ENCODE measurements at places on chromosomes 12 and 14.
A peak's percentile ranks its signal among the peaks of the same experiment; 100 is the strongest.

- H3K4me1 ChIP-seq, result no peaks in the 10 kb centered on the region
- no peak overlapping the region for H3K4me3 ChIP-seq
- DNase-seq, result no peak
- no peak overlapping the region for H3K27ac ChIP-seq
These were observed 28.2 kb downstream of the TBK1 start for GRCh38 chr12:64480148-64480547.

GRCh38 chr14:95221531-95221930 lies 64.2 kb upstream of the DICER1 start:
- no peak overlapping the region for H3K27ac ChIP-seq
- no peak overlapping the region for H3K4me3 ChIP-seq
- no peaks in the 10 kb centered on the region for H3K36me3 ChIP-seq
- peaks cover 3% of the 10 kb centered on the region for H3K4me1 ChIP-seq
- H3K27me3 ChIP-seq, result no peaks in the 10 kb centered on the region

- no peak for DNase-seq
- H3K27me3 ChIP-seq, result no peaks in the 10 kb centered on the region
- H3K36me3 ChIP-seq, result peaks cover 7% of the 10 kb centered on the region
- H3K27ac ChIP-seq, result peak overlapping the region; percentile 21
- H3K4me3 ChIP-seq, result no peak overlapping the region
- no peaks in the 10 kb centered on the region for H3K4me1 ChIP-seq
These were observed 25.0 kb downstream of the HIF1A start for GRCh38 chr14:61720294-61720661.

- H3K4me1 ChIP-seq, result no peaks in the 10 kb centered on the region
- no peak overlapping the region for H3K27ac ChIP-seq
These were observed 16.0 kb upstream of the RNASE10 start for GRCh38 chr14:20489093-20489994.

DNA sequence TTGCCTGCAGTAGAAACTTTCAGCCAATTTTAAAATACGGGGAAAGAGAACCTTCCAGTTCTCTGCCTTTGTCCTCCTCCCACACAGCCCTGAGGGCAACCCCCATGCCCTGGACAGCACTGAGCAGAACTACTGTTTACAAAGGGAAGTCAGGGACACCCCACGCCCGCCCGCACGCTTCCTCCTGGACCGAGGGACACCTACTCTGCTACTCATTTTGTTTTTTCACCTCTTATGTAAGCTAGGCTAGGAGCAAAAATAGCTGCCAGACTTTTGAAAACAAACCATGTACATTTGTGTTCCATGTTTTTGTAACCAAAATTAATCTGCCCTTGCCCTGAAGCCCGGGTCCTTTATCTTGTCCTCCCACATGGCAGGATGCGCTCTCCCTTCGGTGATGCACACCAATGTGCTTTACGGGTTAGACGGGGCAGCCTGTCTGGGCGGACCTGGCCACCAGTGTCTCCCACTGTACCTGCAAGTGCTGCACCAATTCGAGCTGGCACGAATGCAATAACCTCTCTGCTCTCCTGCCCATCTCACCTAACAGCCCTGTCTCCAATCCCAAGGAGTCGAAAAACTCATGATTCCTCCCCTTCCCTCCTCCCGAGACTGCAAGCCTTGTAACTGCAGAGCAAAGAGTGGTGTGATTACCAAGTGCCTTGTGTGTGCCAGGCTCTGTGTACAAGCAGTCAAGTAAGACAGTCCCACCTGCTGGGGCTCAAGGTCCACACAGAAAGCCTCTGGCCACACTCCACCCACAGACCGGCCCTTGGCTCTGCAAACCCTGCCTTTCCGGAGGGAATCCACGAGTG lies 85.2 kb downstream of the CCDC88C start:
- DNase-seq, result peak; percentile 87
- no peak overlapping the region for H3K27ac ChIP-seq
- H3K4me1 ChIP-seq, result no peaks in the 10 kb centered on the region
- H3K27me3 ChIP-seq, result no peaks in the 10 kb centered on the region
- H3K4me3 ChIP-seq, result no peak overlapping the region

DNA sequence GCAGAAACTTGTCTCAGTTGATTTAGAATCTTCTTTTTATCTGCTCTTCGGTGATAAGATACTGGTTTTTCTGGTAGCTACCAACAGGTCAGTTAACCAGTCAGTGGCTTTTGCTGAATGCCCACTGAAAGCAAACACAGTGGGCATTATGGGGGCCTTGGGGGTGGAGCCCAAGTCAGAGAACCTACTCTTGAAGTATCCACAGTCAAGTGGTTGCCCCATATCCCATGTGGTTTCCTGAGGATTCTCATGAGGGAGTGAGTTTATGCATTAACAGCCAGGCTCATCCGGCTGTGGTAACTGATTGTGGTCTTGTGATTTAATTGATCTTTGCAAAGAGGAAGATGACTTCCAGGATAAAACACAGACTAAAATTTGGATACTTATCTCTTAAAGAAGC lies 83.7 kb downstream of the ST8SIA1 start:
- no peak for DNase-seq
- no peak overlapping the region for H3K4me3 ChIP-seq
- H3K36me3 ChIP-seq, result no peaks in the 10 kb centered on the region

DNA sequence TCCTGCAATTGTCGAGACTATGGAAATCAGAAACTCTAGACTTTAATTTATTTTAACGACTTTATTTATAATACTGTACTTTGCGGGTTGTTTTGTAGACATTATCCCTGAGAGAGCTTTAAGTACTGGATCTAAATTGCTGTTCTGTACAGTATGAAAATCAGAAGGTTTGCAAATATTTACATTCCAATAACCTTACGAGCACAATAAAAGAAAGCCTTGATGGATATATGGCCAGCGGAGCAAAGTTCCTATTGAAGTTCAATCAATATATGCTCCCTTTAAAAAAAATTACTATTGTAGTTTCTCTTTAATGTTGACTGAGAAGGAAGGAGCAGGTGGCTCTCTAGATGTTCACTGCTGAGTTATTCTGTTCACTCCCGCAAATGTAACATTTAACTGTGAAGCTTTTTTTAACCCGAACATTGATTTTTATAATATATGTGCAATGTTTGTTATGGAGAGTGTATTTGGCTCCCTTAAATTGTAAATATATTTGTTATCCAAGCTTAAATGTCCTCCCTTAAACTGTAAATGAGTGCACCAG lies 235.3 kb downstream of the PLCZ1 start:
- no peak overlapping the region for H3K4me3 ChIP-seq
- no peaks in the 10 kb centered on the region for H3K4me1 ChIP-seq
- H3K27ac ChIP-seq, result no peak overlapping the region
- H3K36me3 ChIP-seq, result no peaks in the 10 kb centered on the region
- DNase-seq, result peak; percentile 71
- H3K27me3 ChIP-seq, result no peaks in the 10 kb centered on the region

DNA sequence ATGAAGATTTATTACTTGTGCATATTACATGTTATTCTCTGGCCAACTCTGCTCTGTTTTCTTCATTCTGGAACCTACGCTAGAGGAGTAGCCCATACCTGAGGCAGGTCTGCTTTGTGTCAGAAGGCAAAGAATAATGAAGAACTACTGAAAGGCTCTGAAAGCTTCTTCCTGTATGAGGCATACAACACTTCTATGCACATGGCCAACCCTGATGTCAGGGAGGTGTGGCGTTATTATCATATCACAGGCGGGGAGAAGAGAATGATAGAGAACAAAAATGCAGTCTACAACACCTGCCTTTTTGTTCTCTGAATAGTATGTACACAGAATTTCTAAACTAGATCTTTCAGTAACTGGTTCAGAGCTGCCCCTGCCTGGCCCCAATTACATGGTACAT lies 32.5 kb upstream of the CRY1 start:
- no peaks in the 10 kb centered on the region for H3K27me3 ChIP-seq
- no peak overlapping the region for H3K27ac ChIP-seq
- H3K4me1 ChIP-seq, result no peaks in the 10 kb centered on the region
- DNase-seq, result no peak
- no peaks in the 10 kb centered on the region for H3K36me3 ChIP-seq

DNA sequence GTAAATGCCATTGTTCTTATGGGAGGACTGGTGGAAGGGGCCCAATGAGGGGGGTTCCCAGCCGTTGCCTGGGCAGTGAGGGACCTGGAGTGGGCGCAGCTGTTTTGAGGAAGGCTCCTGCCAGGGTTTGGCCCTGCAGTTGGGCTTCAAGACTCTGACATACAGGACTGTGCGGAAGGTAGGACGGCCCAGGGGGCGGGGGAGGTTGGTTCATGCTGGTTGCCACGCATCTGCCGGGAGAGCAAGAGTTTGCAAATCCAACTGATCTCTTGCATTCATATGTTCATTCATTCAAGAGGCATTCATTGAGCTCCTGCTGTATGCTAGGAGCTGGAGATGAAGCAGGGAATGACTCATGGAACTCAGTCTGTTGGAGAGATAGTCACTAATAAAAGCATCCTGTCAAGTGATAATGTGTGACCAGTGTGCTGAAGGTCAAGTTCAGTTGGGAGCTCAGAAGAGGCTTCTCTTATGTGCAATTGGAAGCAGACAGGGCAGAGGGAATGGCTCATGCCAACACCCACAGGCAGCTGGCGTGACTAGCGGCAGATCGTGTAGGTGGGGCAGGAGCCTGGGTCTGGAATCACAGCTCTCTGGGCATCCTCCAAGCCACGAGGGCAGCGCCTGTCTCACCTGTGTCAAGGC lies 7.8 kb downstream of the SH2B3 start:
- no peaks in the 10 kb centered on the region for H3K27me3 ChIP-seq
- DNase-seq, result peak; percentile 61
- no peak overlapping the region for H3K27ac ChIP-seq
- H3K36me3 ChIP-seq, result peaks cover 3% of the 10 kb centered on the region

GRCh38 chr12:116337312-116337711 lies 59.8 kb upstream of the MED13L start:
- no peak overlapping the region for H3K4me3 ChIP-seq
- H3K27ac ChIP-seq, result no peak overlapping the region
- no peaks in the 10 kb centered on the region for H3K27me3 ChIP-seq
- no peaks in the 10 kb centered on the region for H3K4me1 ChIP-seq
- DNase-seq, result no peak
- H3K36me3 ChIP-seq, result no peaks in the 10 kb centered on the region

- H3K27ac ChIP-seq, result no peak overlapping the region
- no peaks in the 10 kb centered on the region for H3K27me3 ChIP-seq
- no peak for DNase-seq
These were observed 84.3 kb downstream of the PLCZ1 start for GRCh38 chr12:18653465-18653864.

GRCh38 chr12:90017316-90017715 lies 308.7 kb upstream of the ATP2B1 start:
- no peak overlapping the region for H3K4me3 ChIP-seq
- no peak for DNase-seq
- no peaks in the 10 kb centered on the region for H3K27me3 ChIP-seq
- no peaks in the 10 kb centered on the region for H3K36me3 ChIP-seq
- peaks cover 3% of the 10 kb centered on the region for H3K4me1 ChIP-seq

- peak; percentile 4 for DNase-seq
- peaks cover 4% of the 10 kb centered on the region for H3K4me1 ChIP-seq
- no peaks in the 10 kb centered on the region for H3K36me3 ChIP-seq
- peak overlapping the region; percentile 12 for H3K27ac ChIP-seq
- peak overlapping the region; percentile 82 for H3K4me3 ChIP-seq
These were observed 482 bp downstream of the WDHD1 start for GRCh38 chr14:55026441-55026792.

DNA sequence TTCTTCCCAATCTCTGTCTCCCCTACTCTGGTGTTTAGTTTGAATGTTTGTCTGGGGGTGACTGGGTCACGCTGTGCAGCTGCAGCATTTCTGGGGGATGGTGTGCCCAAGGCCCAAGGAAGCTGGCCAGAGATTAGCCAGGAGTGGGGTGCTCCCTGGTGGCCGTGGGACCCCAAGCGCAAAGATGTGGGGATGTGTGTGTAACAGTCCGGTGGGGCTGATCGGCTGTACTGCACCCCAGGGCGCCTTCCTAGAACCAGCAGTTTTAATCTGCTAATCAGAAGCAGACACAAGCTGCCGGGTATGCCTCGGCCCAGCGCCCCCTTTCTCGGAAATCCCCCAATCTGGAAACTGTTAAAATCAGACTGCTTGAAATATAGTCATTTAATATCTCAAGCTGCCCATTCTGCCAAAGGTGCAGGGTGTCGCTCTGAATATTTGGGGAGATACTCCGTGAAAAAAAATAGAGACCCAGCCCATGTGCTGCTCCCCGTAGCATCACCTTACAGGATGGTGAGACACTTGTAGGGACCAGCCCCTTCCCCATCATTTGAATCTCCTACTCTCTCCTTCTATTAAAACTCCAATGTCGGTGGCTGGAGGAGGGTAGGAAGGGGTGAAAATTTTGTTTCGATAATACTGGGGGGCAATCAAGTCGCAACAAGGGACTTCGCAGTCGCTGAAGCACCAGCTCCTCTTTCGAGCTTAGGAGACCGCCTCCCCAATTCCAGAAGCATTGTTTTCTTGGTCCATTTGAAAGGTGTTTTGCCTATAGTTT lies 4.3 kb downstream of the HOXC9 start:
- H3K4me1 ChIP-seq, result peaks cover 26% of the 10 kb centered on the region
- DNase-seq, result no peak
- H3K4me3 ChIP-seq, result no peak overlapping the region
- H3K36me3 ChIP-seq, result no peaks in the 10 kb centered on the region
- H3K27ac ChIP-seq, result no peak overlapping the region
- peaks cover 99% of the 10 kb centered on the region for H3K27me3 ChIP-seq

GRCh38 chr14:99346470-99347080 lies 74.6 kb upstream of the BCL11B start:
- no peak for DNase-seq
- no peaks in the 10 kb centered on the region for H3K36me3 ChIP-seq
- no peaks in the 10 kb centered on the region for H3K27me3 ChIP-seq
- no peak overlapping the region for H3K4me3 ChIP-seq
- H3K4me1 ChIP-seq, result no peaks in the 10 kb centered on the region

DNA sequence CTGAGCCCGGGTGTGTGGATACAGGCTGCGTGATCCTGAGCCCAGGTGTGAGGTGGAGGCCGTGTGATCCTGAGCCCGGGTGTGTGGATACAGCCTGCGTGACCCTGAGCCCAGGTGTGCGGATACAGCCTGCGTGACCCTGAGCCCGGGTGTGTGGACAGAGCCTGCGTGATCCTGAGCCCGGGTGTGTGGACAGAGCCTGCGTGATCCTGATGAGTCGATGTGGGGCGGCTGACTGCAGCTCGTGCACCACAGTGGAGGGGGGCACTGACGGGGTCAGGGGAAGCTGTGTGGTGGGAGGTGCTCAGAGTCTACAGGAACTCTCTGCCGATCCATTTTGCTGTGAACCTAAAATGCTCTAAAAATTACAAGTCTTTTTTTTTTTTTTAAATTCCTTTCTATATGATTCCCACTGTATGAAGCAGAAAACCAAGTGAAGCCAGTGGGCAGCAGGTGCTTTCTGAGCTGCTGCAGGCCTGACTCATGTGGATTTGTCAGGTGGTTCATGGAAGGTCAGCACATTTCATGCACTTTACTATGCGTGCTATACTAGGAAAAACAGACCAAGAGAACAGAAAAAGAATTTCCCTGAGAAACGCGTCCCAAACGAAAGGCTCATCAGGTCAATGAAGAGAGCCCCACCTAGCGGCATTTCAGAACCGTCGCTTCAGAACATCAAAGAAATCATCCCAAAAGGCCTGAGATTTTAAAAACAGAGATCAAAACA lies 19.3 kb downstream of the BRF1 start:
- DNase-seq, result peak; percentile 49
- no peak overlapping the region for H3K4me3 ChIP-seq
- H3K27me3 ChIP-seq, result no peaks in the 10 kb centered on the region
- H3K4me1 ChIP-seq, result no peaks in the 10 kb centered on the region
- peaks cover 2% of the 10 kb centered on the region for H3K36me3 ChIP-seq

GRCh38 chr14:31189346-31190218 lies 18.0 kb downstream of the HECTD1 start:
- H3K36me3 ChIP-seq, result no peaks in the 10 kb centered on the region
- H3K27me3 ChIP-seq, result no peaks in the 10 kb centered on the region
- no peak overlapping the region for H3K27ac ChIP-seq
- H3K4me1 ChIP-seq, result peaks cover 4% of the 10 kb centered on the region

GRCh38 chr12:106282457-106283097 lies 20.0 kb upstream of the TCP11L2 start:
- no peaks in the 10 kb centered on the region for H3K36me3 ChIP-seq
- H3K4me3 ChIP-seq, result no peak overlapping the region
- DNase-seq, result peak; percentile 79
- no peaks in the 10 kb centered on the region for H3K4me1 ChIP-seq
